Kasumi-1 (cell line): ENCODE measurements at places on chromosomes 11 and 22.
A peak's percentile ranks its signal among the peaks of the same experiment; 100 is the strongest.

DNA sequence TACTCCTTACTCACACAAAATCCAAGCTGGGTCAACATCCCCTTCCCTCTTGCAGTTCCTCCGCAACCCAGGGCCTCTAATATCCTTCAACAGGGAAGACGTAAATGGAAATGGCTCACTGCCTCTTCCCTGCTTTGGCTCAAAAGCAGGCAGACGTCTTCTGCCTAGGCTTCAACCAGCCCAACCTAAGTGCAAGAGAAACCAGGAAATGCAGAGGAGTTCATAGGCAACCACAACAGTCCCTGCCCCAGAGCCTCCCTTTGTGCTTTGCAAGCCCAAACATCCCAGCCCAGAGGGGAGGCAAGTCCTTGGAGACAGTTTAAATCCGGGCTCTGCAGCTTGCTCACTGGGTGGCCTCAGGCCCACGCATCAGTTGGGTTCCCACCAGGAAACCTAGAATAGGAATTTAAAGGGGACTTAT lies 33.3 kb downstream of the CD6 start:
- DNase-seq: peak; percentile 85

GRCh38 chr22:46968848-46969247 lies 206.4 kb downstream of the TBC1D22A start:
- no peak for DNase-seq

DNA sequence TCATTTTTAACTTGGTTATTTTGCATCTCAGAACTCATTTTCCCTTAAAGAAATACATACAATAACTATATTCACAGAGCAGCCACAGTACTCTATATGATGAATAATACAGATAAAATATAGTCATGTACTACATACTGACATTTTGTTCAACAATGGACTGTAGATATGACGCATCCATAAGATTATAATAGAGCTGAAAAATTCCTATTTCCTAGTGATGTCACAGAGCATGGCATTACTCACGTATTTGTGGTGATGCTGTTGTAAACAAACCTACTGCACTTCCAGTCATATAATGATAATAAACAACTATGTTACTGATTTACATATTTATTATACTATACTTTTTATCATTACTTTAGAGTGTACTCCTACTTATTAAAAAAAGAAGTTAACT lies 38.7 kb downstream of the NARS2 start:
- DNase-seq: no peak

DNA sequence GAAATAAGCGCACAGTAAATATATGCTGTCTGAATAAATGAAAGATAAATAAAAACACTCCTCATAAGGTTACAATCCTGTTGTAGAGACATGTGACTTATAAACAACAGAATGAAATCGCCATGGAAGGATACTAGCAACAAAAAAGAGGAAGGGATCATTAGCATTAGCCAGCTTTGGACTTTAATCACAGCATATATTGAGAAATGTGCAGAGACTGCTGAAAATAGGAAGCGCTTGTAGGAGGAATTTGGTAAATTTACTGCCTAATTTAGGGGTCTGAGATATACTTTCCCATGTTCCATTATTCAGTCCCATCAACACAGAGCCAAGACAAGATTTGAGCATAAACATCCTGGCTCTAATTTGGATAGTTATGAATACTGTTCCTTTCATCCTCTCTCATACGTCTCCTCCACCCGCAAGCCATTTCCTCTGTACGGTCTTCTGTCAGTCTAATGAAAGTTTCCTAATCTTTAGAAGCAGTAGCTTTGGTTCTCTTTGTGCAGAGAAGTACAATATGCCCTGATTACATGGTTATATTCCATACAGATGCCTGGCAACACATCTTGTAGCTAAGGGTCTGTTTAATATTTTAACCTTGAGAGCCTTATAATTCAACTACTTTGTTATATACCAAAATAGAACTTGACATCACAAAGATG lies 37.1 kb upstream of the AKIP1 start:
- DNase-seq: peak; percentile 56

- DNase-seq: no peak
Measured at GRCh38 chr22:33321466-33321865, 263.3 kb upstream of the SYN3 start.

DNA sequence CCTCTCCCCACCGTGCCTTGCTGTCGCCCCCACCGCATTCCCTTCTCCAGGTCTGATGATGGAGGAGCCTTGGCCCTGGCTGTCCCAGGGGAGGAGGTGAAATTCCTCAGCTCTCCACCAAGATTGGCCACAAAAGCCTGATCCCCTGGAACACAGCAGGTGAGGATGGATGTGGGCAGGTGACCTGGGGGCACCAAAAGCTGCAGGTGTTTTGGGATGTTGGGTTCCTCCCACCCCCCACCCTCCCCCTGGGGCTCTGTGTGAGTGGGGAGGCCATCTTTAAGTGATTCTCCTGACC lies 639 bp downstream of the TRIOBP start:
- no peak for DNase-seq

GRCh38 chr11:46450846-46451477 lies 59.4 kb upstream of the CHRM4 start:
- no peak for DNase-seq

- DNase-seq: no peak
Measured at GRCh38 chr22:49298834-49299750, 528.6 kb downstream of the BRD1 start.

DNA sequence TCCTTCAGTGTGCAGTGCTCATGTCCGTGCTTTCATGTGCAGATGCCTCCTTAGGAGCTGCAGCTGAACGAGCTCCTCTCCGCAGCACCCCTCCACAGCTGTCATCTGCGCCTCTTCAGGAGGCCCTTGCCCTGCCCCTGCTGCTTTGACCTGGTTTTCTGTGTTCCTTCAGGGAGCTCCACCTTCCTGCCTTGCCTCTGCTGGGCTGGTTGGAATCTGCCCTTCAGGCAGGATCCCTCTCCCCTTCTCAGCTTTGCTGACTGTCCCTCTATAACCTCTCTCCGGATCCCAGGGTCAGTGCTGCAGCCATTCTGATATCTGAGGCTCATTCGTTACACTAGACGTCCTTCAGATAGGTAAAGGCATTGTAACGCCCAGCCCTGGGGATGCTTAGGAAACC lies 67.9 kb downstream of the SCN3B start:
- no peak for DNase-seq

- no peak for DNase-seq
Measured at GRCh38 chr11:28383456-28383855, 275.3 kb downstream of the METTL15 start.

GRCh38 chr11:128956401-128957201 lies 13.9 kb upstream of the TP53AIP1 start:
- peak; percentile 68 for DNase-seq

DNA sequence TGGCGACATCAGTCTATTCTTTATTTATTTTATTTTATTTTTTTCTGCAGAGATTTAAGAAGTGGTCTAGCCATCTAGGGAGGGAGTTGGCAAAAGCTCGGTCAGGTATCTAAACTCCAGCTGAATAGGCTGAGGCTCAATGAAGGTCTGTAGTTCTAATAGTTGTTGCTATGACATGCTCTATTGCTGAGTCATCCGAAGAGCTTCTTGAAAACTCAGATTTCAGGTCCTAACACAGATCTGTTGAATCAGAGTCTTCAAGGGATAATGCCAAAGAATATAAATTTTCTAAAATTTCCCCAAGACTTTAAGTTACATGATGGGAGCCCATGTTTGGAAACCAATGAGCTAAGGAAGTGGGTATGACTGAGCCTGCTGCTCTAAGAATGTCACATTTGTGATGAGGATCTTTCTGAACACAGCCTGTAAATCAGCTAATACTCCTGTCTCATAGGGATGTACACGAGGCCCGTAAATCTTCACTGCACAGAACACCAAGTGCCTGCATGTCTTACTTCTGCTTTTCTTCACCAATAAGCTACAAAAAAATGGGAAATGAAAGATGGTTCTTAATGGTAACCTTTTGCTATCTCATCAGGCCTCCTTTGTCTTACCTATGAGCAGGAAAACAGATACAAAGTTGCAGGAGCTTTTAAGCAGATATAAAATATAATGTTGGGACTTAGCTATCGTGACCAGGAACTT lies 901.4 kb upstream of the API5 start:
- peak; percentile 83 for DNase-seq

GRCh38 chr11:118437208-118438125 lies 1.2 kb downstream of the KMT2A start:
- peak; percentile 35 for DNase-seq

GRCh38 chr22:43239193-43239780 lies 52.4 kb upstream of the TTLL12 start:
- DNase-seq: no peak

DNA sequence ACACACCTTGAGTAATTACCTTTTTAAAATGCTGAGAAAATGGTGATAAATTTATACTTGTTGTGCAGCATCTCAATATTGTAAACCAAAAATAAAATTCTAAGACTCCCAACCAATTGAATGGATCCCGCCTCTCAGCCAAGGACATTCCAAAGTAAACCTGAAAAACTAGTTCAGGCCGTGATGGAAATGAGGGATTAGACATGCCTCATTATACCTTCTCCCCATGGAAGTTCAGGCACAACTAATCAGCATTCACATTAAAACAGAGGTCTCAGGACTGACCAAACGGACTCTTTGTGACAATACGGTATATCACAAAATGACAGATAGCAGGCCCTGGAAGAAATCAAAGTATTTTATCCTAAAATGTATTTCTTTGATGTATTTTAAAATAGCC lies 907.4 kb upstream of the RAG2 start:
- DNase-seq: no peak

- no peak for DNase-seq
Measured at GRCh38 chr22:35661464-35661863, 13.2 kb downstream of the APOL6 start.
